Astrocyte of the spinal cord (primary cell): ENCODE measurements at places on chromosomes 3 and 15.

- no peak for DNase-seq
These were observed 158.8 kb downstream of the SLCO3A1 start for GRCh38 chr15:92012368-92012629.

- no peak for DNase-seq
These were observed 502 bp downstream of the DPH3 start for GRCh38 chr3:16264174-16264707.

GRCh38 chr3:133838296-133838789 lies 32.7 kb downstream of the SRPRB start:
- no peak for DNase-seq

DNA sequence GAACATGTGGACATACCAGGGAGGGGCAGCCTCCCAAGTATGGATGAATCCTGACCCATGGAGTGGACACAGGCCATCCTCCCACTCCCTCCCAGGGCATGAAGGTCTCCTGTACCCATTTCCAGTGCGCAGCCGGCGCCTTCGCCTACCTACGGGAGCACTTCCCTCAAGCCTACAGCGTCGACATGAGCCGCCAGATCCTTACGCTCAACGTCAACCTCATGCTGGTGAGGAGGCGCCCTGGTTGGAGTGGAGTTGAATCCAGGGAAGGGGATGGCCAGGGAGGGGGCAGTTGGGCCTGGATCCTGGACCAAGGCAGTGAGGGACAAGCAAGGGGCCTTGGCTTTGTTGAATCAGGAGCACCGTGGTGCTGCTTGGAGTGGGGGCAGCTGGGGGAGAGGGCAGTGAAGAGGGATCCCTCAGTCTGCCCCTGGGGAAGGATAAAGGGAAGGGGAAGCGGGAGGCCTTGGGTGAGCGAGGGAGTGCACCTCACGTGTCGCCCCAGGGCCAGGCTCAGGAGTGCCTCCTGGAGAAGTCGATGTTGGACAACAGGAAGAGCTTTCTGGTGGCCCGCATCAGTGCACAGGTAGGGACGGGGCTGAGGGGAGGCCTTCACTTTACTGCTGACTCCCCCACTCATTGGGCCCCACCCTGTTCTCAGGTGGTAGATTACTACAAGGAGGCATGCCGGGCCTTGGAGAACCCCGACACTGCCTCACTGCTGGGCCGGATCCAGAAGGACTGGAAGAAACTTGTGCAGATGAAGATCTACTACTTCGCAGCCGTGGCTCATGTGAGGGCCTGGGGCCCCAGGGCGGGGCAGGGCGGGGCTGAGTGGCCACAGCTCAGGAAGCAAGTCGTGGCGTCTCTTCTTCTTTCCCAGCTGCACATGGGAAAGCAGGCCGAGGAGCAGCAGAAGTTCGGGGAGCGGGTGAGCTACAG lies 25.3 kb downstream of the PTPN23 start:
- no peak for DNase-seq

- DNase-seq: no peak
These were observed 119.5 kb downstream of the CCNL1 start for GRCh38 chr3:157040456-157040855.

- DNase-seq: no peak
These were observed 1068.6 kb downstream of the FHIT start for GRCh38 chr3:60182697-60183096.

DNA sequence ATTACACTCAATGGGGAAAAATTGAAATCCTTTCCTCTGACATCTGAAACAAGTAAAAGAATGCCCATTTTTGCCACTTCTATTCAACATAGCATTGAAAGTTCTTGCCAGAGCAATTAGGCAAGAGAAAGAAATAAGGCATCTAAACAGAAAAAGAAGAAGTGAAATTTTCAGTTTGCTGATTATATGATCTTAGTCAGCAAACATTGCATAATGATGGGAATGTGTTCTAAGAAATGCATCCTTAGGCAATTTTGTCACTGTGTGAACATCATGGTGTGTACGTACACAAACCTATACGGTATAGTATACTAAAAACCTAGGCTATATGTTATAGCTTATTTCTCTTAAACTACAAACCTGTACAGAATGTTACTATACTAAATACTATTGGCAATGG lies 278.0 kb downstream of the CGGBP1 start:
- no peak for DNase-seq

DNA sequence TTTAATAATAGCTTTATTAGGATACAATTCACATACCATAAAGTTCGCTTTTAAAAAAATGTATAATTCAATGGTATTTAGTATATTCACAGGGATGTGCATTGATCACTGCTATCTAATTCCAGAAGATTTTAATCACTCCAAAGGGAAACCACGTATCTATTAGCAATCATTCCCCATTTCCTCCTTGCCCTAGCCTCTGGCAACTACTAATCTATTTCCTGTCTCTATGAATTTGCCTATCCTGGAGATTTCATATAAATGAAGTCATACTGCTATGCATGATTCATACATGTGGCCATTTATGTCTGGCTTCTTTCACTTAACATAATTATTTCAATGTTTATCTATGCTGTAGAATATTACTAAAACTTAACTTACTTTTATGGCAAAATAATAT lies 32.0 kb upstream of the CASR start:
- no peak for DNase-seq

DNA sequence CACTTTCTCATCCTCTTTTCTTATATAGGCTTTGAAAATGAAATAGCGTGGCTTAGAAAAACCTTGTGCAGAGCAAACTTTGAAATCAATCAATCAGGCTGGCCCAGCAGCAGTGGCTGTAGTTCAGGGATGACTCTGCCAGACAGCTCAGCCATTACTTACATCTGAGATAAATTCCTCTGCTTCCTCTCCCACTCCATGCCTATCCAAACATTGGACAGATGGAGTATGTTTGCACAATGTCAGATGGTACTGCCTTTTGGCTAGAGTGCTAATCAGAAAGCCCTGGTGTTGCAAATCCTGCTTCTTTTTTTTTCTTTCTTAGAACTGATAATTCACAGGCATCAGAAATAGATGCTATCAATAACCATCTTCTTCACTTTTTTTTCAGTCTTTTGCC lies 1065.1 kb downstream of the AGBL1 start:
- peak; percentile 24 for DNase-seq

GRCh38 chr3:110903771-110904519 lies 167.7 kb upstream of the NECTIN3 start:
- no peak for DNase-seq

- no peak for DNase-seq
These were observed 100.1 kb downstream of the TPRA1 start for GRCh38 chr3:127490271-127491023.

DNA sequence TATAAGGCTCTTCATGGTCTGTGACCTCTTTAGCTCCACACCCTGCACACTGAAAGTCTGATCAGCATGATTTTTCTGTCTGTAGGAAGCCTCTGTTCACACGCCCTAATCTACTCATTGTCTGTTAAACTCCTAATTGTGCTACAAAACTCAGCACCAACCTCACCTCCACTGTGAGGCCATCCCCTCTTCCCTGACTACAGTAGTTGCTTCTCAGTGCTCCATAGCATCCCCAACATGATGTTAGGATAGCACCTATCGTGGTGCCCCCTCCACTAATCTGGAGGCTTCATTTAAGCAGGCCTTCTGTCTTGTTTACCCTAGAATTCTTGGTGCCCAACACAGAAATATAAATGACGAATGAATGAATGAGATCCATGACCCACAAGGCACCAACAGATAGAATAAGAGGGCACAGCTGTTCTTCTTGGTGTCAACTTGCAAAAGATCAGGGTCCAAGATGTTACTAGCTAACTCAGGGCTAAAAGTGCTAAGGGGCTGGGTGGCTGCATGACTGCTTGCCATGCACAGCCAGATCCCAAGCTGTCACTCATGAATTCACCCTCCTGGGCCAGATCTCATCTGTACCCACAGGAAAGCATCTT lies 55.2 kb upstream of the HEG1 start:
- DNase-seq: no peak

- DNase-seq: no peak
These were observed 459.4 kb upstream of the ROBO1 start for GRCh38 chr3:80227216-80227615.

DNA sequence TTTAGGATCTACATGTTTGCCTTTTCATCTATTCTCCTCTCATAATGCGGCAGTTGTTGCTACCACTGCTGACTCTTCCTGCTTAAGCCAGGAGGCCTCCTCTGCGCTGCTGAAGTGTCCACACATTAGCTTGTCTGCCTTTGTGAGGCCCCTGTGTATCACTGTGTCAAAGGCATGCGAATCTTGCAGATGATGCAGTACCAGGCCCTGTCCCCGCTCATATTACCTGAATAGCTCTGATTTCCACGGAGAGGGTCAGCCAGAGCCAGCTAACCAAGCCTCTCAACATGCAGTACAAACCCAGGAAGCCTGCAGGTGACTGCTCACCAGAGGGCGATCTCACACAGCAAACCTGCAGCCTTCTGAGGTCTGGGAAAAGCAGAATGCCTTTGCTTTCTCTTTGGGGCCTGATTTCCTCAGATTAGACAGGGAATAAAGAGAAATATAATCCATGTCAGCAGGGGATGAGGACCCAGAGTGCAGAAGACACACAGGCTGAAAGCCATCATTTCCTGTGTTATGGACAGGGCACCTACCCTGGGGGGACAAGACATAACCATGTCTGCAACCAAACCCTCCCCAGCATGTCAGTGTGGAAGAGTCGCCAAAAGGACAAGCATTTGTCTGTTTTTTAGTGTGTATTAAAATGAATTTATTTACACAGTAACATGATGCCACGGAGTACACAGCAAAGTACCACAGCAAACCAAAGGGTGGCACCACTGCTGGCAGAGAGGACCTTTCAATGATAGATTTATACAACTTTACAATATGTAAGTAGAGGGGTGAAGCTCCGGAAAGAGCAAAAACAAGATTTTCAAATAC lies 36.8 kb upstream of the TSPAN3 start:
- DNase-seq: peak; percentile 68

DNA sequence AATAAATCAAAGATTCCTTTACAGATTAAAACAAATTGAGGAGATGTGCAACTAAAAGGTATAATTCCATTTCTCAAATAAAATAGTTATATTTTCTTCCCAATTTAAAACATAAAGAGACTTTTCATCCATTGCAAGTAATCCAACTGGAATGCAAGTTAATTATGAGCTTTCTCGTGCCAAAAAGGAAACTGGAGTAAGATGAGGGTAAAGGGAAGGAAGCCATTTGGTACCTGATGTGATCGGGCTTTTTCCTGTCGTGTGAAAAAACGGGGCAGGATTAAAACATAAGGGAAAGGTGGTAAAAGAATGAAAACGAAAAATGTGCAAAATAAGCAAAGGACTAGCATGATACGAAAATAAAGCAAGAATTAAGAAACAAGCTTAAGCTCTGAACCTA lies 41.8 kb upstream of the XXYLT1 start:
- no peak for DNase-seq

- DNase-seq: peak; percentile 55
These were observed 357.1 kb downstream of the ZPLD1 start for GRCh38 chr3:102791641-102792589.

GRCh38 chr3:43366481-43366880 lies 80.1 kb downstream of the SNRK start:
- no peak for DNase-seq

DNA sequence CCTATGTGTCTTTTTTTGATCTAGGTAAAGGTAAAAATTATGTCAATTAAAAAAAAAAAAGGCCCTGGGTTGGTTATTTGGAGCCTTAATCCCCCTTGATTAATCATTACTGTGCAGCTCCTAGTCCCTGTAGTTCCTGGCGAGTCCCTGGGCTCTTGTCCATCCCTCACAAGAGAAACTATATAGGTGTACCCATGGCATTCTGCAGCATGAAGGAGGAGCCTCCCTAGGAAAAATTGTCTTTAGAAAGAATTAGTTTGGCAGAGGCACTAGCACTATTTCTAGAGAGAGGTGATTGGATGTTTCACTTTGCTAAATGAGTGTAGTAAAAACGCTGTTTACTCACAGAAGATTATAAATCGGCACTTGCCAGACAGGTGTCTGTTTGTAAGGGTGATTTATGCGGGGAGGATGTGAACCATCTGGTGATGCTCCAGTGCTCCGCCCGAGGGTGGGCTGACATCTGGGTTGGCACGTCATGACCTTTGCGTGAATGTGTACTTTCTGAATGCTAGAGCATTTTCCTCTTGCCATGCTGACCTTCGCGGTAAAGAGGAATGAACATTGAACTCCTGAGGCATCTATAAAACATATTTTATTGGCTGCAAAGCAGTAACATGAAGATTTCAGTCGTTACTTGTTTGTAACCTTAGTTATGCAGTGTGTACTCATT lies 12.6 kb downstream of the PLCL2 start:
- DNase-seq: no peak

DNA sequence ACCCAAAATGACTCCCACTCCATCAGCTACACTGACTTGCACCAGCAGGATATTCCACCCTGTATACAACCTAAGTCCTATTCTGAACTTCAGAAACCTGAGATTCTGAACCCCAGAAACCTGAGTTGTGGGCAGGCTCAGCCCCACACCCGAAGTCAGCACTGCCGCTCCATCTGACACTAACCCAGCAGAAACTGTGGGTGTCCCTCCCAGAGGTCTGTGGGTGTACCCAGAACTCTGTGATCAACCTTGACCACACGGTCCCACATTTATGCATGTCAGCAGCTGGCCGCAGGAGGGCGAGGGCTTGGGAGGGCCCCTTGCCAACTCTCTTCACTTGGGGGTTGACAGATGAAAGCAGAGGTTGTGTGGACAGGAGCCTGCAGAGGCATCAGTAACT lies 9.3 kb downstream of the OXTR start:
- no peak for DNase-seq

DNA sequence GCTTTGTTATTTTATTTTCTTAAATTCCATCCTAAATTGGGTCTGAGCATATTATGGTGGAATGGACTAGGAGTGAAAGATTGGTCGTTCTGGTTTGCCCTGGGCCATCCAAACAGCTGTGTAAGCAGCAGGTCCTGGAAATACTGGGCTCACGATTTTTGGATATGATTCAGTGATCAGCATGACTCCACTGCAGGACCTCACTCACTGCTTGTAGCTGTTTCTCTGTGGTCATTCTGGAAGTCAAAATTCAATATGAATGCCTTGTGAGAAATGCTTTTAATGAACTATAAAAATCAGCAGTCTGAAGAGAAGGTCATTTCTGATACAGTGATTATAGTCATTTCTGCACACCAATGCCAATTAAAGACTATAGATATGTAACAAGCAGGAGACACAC lies 185.0 kb downstream of the RBMS3 start:
- peak; percentile 94 for DNase-seq

DNA sequence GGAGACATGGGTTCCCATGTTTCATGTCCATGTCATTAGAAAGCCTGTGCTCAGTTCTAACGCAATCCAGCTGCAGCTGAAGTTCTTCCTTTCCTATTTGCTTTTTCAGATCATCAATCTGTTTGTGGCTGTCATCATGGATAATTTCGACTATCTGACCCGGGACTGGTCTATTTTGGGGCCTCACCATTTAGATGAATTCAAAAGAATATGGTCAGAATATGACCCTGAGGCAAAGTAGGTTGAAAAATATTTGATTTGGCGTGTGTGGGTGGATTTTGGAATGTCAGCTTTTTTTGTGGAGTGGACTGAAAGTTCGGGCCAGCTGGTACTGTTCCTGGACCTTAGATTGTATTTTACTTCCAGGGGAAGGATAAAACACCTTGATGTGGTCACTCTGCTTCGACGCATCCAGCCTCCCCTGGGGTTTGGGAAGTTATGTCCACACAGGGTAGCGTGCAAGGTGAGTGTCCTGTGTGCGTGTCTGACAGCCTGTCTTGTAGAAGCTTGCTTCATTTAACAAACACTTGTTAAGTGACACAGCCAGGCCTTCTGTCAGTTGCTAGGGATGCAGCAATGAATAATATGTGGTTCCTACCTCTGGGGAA lies 69.6 kb downstream of the CHDH start:
- DNase-seq: no peak
